Astrocyte of the cerebellum (primary cell): ENCODE measurements at places on chromosomes 4 and X.

DNA sequence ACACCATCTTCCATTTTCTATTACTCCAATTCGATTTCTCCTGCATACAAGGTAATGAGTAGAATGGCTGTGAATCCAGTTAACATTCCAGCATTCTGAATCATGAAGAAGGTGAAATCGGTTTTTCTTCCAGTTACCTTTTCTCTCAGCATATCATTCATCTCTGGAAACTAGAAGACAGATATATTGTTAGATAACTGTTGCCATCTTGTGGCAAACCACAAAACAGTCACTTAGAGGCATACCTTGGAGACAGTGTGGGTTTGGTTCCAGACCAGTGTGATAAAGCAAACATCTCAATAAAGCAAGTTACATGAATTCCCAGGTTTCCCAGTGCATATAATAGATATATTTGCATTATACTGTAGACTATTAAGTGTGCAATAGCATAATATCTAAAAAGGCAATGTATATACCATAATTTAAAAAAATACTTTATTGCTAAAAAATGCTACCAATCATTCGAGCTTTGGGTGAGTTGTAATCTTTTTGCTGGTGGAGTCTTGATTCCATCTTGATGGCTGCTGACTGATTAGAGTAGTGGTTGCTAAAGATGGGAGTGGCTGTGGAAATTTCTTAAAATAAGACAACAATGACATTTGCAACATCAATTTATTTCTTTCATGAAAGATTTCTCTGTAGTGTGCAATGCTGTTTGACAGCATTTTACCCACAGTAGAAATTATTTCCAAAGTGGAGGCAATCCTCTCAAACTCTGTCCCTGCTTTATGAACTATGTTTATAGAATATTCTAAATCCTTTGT lies 82.1 kb downstream of the SLC39A8 start:
- DNase-seq, result peak; percentile 51

- no peak for DNase-seq
Observed at GRCh38 chrX:43656005-43656494, at the start of gene MAOA. TSS of gene MAOA (plus strand) at chrX:43656299. CDS start at chrX:43656342, 43 bp downstream.

- no peak for DNase-seq
Observed at GRCh38 chr4:87521319-87521718, 7.9 kb downstream of the SPARCL1 start.

DNA sequence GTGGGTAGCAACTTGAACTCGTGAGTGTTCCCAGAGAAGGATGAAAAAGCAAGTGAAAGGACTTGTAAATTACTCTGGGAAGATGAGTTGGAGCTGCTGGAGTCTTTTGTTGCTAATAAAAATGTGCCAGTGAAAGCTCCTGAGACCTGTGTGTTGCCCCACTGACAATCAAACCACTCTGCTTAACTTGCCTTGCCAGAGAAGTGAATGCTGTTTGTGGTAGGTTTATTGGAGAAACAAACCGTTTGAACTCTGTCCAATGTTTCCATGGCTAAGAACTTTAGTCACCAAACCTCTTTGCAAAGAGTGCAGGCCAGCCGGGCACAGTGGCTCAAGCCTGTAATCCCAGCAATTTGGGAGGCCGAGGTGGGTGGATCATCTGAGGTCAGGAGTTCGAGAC lies 586.9 kb downstream of the PCDH7 start:
- DNase-seq, result no peak

DNA sequence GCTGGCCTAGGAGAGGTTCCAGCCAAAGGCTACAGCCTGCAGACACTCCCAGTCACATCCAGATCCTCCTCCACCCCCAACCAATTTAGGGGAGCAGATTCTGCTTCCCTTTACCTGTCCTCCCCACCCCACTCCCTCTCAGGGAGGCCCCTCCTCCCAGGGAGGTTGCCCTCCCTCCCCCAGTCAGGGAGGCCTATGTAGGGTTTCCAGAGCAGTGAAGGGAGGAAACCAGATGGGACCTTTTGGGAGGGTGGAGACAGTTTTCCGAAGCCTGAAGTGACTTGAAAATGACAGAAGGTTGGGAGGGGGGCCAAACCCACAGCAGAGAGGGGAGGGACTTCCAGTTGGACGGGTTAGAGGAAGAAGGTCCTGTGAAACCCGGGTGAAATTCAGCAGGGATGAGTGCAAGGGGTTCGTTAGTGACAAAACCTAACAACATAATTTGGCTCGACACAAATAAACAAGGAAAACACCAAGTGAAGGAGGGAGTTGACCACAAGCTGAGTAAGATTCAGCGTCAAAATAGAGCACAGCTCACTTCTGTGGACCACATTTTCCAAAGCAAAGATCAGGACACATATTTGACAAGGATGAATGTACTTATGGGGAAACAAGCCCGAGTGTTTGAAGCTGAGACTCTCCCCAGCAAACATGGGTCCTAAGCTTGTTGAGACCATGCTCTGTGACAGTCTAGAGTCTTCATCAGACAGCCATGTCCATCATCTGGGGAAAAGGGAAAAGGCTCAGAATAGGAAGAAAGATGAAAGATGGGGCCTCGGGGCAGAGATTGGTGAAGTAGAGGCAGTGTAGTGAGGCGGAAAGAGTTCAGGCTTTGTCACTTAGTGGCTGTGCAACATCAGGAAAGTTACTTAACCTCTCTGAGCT lies 46.4 kb downstream of the PRPS1 start:
- DNase-seq, result no peak

DNA sequence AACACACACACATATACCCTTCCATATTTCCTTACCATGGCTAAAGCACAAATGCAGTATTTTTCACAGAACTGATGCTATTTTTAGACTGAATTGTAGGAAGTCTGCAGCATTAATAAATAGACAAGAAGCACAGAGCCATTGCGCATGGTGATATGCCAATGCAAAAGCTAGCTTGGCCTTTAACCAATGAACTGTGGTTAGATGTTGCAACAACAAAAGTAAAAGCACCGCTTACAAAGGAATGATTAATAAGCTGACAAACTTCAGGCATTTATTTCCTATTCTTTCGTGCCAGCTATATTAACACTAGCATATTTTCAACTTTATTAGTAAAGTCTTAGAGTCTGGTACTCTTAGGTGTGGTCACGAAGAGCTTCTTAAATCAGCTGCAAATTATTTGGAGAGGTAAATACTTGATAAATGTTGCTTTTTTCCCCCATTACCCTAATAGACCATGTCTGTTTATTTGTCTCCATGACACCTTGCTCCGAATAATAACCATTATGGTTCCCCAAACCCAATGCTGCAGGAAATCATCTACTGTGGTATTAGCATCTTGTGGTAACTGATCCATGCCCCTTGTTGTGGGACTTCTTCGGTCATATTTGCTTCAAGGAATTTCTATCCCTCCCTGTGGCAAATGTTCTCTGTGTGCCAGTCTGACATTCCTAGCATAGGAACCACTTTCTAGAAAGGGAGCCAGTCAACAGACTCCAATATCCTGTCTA lies 306.1 kb upstream of the TAPT1 start:
- DNase-seq, result peak; percentile 91

GRCh38 chr4:77367638-77368037 lies 210.6 kb downstream of the CCNG2 start:
- no peak for DNase-seq

DNA sequence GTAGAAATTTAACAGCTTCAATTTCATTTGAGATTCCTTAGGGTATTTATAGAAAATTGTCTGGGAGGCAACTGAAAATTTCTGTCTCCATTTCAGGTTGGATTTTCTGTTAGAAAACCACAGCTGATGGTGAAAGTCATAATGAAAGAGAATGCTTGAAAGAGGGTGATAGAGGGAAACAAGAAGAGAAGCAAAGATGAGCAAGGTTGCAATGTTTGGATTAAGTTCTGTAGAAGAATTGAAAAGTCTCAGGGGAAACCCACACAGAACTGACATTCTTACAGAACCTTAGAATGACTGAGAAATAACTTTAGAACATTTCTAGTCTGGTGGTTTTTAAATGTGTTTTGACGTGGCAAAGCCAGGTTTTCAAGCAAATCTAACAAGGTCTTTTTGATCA lies 14.7 kb downstream of the GBA3 start:
- DNase-seq, result no peak

GRCh38 chrX:48939524-48940228 lies 17.7 kb downstream of the OTUD5 start:
- no peak for DNase-seq

DNA sequence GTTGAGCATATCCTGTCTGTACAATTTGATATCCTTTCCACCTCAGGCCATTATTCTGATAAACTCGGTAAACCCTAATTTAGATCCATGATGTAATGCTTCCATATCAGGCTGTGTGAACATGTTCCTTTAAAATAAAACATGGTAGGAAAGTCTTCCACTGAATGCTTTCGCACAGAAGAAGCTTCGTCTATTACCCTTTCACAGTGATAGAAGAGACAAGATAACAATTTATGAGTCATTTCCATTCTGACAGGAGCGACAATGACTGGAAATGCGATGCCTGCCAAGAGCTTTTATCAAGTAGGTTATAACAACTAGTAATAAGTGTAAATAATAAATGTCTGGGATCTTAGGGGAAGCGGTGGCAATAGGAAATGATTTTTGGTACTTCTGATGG lies 98.8 kb downstream of the TTC29 start:
- no peak for DNase-seq

GRCh38 chr4:17324386-17324830 lies 187.5 kb downstream of the QDPR start:
- peak; percentile 39 for DNase-seq

DNA sequence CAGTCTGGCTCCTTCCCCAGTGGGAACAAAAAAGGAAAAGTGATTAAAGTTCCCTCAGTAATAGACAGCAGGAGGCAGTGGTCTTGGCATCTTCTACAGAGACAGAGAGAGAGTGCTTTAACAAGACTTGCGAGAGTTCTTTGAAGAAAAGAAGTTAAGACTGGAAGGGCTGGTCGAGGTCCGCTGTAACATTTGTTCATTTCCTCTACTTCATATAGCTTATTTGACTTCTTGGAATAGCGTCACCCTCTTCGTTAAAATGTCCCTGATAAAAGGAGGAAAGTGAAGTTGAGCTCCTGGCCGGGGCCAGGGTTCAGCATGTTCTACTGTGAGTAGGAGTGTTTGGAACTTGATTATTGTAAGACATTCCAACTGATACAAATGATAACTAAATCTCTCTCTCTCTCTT lies 179.8 kb downstream of the SLIT2 start:
- peak; percentile 24 for DNase-seq

DNA sequence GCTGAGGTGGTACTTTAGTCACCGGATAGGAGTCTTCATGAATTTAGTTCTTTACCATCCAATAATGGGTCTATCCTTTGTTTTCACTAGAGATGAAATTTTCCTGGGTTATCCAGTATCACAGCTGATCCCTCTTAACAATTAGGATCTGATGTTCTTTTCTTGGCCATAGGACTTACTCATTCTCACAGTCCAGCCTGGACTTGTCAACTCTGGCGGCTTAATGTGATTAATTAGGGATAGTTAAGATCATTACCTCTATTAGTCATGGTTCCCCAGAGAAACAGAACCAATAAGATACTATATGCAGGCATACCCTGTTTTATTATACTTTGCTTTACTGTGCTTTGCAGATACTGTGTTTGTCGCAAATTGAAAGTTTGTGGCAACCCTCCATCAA lies 272.7 kb upstream of the FAT4 start:
- no peak for DNase-seq

- DNase-seq, result no peak
Observed at GRCh38 chr4:142581881-142582280, 264.2 kb downstream of the INPP4B start.

GRCh38 chr4:8682725-8683124 lies 90.2 kb downstream of the CPZ start:
- DNase-seq, result no peak

- no peak for DNase-seq
Observed at GRCh38 chr4:161419822-161420221, 744.0 kb downstream of the FSTL5 start.

- DNase-seq, result peak; percentile 31
Observed at GRCh38 chr4:169664615-169665014, 44.2 kb downstream of the CLCN3 start.

- DNase-seq, result no peak
Observed at GRCh38 chr4:622071-622995, 3.0 kb upstream of the PDE6B start.

GRCh38 chrX:103864886-103865534 lies 33.0 kb upstream of the RAB9B start:
- no peak for DNase-seq

- DNase-seq, result peak; percentile 9
Observed at GRCh38 chr4:98098764-98099163, 44.5 kb downstream of the STPG2 start.

- no peak for DNase-seq
Observed at GRCh38 chrX:41542536-41542935, 95.4 kb downstream of the NYX start.

DNA sequence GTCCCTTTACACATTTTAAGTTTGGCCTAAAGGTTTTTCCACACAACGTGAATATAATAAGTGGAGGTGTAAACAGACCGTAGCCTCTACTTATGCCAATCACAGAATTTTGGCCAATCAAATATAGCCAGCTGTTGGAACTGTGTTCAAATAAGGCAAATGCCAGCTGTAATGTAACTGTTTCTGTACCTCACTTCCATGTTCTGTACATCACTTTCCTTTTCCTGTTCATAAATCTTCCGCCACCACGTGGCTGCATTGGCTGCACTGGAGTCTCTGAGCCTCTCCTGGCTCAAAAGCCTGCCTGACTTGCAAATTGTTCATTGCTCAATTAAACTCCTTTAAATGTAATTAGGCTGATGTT lies 105.1 kb upstream of the SMIM31 start:
- no peak for DNase-seq

DNA sequence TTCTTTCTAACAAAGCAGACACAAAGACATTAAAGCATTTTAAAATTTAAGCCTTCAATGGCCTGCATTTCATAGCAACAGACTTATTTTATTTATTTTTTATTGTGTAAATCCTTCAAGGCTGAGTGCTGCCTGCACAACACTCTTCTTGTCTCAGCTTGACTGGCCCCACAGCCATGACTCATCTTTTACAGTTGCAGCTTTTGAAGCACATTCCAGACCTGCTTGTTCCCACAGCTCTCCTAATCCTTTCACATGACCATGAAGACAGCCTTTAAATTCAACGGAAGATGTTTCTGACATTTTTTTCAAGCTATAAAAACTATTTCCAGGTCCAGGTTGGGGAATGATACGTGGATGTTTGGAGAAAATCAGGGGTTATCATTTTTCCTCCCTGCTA lies 276.9 kb upstream of the TACR3 start:
- peak; percentile 86 for DNase-seq

DNA sequence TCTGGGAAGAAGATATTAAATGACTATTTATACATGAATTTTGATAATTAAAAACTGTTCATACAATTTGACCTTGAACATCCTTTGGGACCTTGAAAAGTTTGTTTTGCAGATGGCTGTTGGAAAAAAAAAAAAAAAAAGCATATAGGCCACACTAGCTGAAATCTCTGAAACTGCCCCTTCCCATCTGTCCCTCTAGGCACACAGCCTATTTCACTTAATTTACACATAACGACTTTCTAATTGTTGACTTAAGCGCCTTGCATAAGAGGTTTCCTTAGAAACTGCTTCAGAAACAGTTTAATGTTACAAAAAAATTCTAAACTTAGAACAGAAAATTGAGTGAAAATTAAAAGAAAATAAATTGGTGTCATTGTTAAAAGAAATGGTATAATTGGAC lies 131.0 kb downstream of the COX18 start:
- DNase-seq, result no peak

GRCh38 chr4:116585246-116585645 lies 500.1 kb downstream of the TRAM1L1 start:
- no peak for DNase-seq
